ENCODE measurements at places on chromosomes 3 and 15.

DNA sequence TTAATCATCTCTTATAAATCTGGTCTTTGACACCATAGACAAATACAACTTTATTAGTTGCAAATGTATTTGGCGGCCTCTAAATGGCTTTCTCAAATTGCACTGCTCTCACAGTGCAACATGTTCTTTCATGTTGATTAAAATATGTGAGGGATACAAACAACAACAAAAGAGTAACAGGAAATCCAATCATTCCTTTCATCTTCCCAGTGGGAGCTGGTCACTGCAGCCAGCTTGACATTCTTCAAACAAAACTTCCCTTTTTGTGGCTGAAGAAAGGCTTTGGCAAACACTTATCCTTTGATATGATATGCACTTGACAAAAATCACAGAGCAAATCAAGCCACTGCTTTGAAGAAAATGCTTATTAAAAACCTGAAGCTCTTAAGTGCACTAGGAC, 973.6 kb downstream of the EPHA3 start:
- peak; percentile 28 for DNase-seq

DNA sequence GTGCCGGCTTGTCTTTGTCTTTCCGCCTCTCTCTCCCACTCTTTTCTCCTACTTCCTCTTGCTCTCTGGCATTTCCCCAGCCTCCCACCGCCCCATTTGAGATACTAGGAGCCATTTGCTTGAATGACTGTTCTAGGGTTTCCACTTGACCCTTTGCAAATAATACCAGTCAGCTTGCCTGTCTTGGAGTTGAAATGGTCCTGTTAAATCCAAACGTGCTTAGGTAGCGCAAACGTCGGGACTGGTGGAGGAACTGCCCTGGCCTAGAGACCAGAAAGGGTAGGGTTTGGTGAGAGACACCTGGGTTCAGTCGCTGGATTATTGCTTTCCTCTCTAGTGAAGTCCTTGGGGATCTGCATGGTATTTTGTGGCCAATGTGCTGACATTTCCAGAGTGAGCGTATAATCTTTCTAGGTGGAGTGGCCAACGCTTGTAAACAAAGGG, 10.6 kb downstream of the ZIC1 start:
- DNase-seq = no peak

- DNase-seq = no peak
Observed at GRCh38 chr15:78778422-78778821, 32.8 kb downstream of the ADAMTS7 start.

GRCh38 chr3:182041668-182042291, 330.1 kb downstream of the SOX2 start:
- DNase-seq = no peak

All from ELF-1 (cell line).